ENCODE measurements at places on chromosomes 4 and X.

- DNase-seq, result peak; percentile 59
These were observed 29.7 kb downstream of the EREG start for GRCh38 chr4:74394476-74395136.

DNA sequence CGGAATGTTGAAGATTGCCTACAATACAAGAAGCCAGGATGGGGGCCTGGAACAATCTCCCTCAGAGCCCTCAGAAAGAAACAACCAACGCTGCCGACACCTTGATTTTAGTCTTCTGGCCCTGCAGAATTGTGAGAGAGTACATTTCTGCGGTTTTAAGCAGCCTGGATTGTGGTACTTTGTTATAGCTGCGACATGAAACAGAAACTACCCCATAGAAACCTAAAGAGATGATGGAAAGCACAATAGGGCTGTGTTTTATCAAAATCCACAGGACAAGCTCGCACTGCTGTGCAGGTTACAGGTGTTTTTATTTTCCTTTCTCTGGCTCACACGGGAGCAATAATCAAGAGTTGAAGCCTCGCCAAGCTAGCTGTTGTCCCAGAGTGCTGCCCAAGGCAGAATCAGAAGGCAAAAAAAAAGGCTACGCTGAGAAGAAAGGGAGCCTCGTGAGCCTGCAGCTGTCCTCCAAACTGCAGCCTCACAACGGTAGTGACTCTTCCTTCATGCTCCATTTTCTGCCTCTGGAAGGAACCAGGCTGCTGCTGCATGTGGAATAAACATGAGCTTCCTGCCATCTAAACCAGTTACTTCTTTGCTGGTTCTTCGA lies 232.4 kb downstream of the LDB2 start:
- DNase-seq, result no peak

DNA sequence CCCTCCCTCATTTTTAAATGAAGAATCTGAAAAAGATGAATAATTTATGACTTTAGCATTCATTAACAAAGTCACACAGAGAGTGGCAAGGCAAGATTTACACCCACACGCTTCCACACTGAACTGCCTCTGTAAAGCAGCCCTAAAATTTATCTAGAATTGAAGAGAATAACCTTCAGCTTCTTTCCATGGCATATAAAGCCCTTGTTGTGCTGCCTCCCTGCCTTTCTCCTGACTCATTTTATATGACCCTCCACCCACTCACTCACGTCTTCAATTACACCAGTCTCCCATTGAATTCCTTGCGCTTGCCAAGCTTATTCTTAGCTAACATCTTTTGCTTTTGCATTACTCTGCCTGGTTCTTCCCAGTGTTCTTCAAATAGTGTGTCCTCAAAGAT lies 2649.3 kb downstream of the PCDH7 start:
- peak; percentile 49 for DNase-seq

GRCh38 chr4:104128031-104128849 lies 366.5 kb downstream of the CXXC4 start:
- peak; percentile 29 for DNase-seq

DNA sequence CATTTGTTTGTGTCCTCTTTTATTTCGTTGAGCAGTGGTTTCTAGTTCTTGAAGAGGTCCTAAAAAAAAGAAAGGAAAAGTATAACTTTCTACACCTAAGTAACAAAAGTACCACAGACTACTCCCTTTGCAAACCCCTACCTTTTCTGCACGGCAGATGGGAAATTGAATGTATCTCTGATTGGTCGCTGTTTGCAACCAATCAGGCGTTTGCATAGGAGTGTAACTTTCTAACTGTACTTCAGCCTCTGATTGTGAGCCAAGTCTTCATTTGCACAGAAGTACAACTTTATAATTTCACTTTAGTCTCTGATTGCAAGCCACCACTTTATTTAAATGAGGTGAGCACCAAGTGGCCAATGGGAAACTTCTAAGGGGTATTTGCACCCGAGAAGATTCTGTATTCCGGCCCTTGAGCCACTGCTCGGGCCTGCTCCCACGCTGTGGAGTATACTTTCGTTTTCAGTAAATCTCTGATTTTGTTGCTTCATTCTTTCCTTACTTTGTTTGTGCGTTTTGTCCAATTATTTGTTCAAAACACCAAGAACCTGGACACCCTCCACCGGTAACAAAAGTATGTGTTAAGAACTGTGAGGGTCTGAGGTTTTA lies 40.3 kb upstream of the FHL1 start:
- DNase-seq, result no peak

GRCh38 chrX:40418813-40419195 lies 162.0 kb upstream of the ATP6AP2 start:
- DNase-seq, result no peak

GRCh38 chrX:134599184-134599914 lies 58.9 kb downstream of the PLAC1 start:
- DNase-seq, result peak; percentile 20

DNA sequence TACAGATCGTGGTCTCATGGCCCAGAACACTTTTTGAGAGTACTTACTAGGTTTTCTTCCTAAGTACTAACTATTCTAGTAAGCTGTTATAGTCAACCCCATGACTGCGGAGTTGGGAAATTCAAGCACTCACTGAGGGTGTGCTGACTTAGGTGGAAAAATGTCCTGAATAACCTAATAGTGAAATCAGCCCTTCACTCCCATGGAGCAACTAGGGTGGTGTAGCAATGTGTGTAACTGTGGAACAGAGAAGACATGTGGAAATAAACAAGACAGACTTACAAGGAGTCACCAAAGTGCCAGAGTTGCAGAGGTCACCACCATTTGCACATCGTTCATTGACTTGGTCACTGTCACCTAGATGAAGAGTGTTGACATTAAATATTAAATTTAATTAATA lies 12.1 kb upstream of the VSIG4 start:
- no peak for DNase-seq

- no peak for DNase-seq
These were observed 94.9 kb upstream of the UNC5C start for GRCh38 chr4:95643627-95644026.

DNA sequence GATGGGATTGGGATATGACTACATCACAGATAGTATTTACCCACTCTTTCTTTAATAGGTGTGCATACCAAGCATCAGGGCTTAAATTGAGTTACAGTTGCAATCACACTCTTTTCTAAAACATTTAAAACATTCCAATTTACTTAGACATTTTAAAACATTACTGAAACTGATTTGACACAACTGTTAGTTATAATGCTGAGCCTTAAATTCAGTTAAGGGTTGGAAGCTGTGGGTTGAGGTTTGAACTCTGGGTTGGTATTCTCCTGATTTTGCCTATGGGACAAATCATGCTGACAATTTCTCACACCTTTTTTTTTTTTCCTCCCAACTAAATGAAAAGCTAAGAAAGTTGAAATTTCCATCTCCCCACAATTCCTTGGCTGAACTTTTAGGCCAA lies 16.3 kb downstream of the SLIT2 start:
- no peak for DNase-seq

DNA sequence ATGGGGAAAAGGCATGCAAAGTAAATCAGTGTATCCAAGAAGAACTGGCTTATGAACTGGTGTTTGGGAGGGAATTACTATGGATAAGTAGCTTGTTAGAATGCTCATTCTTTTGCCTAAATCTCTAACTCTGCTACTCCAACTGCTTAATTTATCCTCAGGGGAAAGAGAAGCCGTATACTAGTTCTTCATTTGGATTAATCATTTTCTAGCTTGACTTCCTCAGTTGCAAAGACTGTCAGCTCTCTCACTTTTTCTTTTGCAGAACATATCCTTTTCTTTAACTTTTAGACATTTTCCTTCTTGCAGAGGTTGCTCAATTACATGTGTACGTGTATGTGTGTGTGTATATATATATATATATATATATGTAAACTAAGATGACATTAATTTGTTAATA lies 21.9 kb downstream of the GPRIN3 start:
- DNase-seq, result no peak

DNA sequence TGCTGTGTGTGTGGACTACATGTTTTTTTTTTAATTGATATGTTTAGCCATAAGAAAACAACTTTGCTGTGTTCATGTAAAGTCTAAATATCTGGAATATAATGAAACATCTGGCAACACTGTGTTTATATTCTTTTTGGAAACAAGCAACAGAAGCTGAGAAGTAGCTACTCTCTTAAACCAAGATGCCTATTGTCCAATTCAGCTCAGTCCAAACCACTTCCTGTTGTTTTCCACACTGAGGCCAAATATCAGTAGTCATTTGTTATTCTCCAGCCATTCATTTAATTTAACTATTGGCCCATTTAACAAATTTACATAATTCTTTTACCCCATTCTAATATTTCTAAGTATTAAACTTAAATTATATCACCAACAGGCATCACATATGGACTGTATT lies 903.0 kb upstream of the SLIT2 start:
- no peak for DNase-seq

DNA sequence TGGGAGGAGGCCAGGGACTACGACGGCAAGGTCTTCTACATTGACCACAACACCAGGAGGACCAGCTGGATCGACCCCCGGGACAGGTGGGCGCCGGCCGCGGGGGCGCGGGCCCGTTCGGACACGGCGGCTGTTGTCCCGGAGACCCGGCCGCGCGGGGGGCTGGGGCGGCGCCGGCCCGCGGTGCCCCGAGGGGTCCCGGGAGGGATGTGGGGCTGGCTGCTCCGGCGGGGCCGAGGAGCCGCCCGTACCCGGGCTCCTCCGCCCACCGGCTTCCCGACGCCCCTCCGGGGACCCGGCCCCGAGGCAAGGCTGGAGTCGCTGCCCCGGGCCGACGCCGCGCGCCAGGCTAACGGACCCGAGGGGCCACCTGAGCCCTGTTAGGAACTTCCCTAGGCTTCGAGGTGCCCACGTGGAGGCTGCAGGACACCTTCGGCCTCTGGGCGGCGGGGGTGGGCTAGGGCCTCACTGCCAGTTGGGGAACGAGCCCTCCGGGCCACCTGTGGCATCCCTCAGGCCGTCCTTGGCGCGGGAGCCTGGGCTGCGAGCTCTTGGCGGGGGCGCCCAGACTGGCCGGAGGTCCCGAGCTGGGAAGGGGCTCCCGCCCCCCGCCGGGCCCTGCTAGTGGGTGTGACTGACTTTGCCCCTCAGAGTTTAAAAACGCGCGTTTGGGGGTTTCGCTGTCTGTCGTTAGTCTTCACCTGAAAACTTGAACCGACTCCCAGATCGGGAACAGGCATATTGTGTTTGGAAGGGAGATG lies 660 bp downstream of the WWC2 start:
- DNase-seq, result peak; percentile 73
